ENCODE measurements at places on chromosomes 4 and X.

- no peaks in the 10 kb centered on the region for H3K36me3 ChIP-seq
- H3K4me3 ChIP-seq: no peak overlapping the region
- no peak for DNase-seq
- no peak overlapping the region for H3K27ac ChIP-seq
Observed at GRCh38 chr4:156413239-156414135, 459.8 kb upstream of the CTSO start.

DNA sequence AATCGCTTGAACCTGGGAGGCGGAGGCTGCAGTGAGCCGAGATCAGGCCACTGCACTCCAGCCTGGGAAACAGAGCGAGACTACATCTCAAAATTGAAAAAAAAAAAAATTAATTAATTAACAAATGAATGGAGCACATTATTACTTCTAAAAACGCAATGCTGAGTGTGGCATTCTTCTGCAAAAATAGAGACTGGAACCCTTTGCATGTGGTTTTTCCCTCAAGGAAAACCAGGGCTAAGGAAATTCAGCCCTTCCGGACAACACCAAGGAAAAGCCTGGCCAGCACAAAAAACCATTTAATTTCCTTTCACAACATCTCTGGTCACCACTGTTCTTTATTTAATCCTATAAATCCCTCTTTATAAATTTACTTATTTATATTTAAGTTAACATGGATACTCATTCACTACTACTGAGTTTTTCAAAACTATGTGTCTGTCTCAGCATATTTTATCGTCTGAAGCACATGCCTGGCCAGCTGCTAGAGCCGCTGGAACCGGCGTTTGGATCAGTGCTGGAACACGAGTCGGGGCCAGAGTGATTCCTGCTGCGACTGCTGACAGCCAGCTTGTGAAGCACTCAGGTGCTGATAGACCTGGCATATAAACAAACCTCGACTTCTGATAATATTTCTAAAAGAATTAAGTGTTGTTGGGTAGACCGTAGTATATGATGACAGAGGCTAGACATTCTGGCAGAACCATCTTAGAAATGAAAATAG lies 84.5 kb upstream of the WWC2 start:
- no peaks in the 10 kb centered on the region for H3K36me3 ChIP-seq
- no peaks in the 10 kb centered on the region for H3K27me3 ChIP-seq
- H3K4me1 ChIP-seq: no peaks in the 10 kb centered on the region
- DNase-seq: no peak

DNA sequence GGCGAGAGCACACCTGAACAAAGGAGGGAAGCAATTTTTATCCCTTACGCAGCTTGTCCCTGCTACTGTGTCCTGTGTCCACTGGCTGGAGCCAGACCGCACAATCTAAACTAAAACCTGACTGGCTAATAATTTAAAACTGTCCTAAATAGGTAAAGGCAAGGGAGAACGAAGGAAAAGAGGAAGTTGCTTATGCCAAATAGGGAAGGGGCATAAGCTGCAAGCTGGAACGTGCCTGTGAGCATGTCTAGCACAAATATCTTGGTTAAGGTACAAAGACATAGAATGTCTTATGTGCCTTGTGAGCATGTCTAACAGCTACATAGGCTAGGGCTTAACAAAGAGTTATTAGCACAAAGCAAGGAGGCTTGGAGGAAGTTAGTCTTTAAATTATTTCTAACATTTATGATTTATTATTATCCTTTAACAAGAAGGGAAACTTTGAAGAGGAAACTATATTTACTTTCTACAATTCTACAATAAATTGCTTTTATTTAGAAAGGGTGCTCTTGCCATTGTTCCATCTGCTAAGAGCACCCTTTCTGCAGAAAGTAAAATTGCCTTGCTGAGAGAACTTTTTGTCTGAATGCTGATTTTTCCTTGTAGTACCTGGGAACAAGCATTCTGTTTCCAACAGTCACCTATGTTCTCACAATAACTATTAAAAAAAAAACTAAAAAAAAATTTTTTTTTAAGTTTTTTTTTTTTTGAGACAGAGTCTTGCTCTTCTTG lies 80.6 kb upstream of the CBR4 start:
- no peak for DNase-seq
- no peaks in the 10 kb centered on the region for H3K27me3 ChIP-seq
- no peaks in the 10 kb centered on the region for H3K36me3 ChIP-seq
- no peaks in the 10 kb centered on the region for H3K4me1 ChIP-seq
- H3K27ac ChIP-seq: no peak overlapping the region

GRCh38 chrX:28549838-28550237 lies 37.4 kb upstream of the IL1RAPL1 start:
- H3K27ac ChIP-seq: no peak overlapping the region
- no peaks in the 10 kb centered on the region for H3K27me3 ChIP-seq
- H3K4me3 ChIP-seq: no peak overlapping the region
- H3K4me1 ChIP-seq: no peaks in the 10 kb centered on the region
- DNase-seq: no peak
- H3K36me3 ChIP-seq: no peaks in the 10 kb centered on the region

GRCh38 chr4:7391637-7392437 lies 42.9 kb downstream of the PSAPL1 start:
- no peak overlapping the region for H3K4me3 ChIP-seq
- peak overlapping the region; percentile 7 for H3K27ac ChIP-seq
- no peaks in the 10 kb centered on the region for H3K36me3 ChIP-seq
- no peaks in the 10 kb centered on the region for H3K27me3 ChIP-seq

DNA sequence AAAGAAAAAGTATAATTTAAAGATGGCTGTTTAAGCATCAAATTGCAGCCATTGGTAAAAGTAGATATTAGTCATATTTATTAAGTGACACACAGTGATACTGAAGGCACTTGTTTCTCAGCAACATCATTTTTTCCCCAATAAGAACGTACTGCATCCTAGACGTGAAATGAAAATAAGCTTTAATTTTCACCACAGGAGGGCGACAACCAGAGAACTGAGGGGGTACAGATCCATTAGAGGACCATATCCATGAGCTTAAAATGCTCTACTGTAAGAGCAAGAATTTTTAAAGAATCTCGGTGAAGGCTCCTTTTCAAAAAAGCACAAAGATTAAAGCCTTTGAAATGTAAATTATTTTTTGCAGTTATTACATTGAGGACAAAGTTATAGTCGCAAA lies 33.4 kb downstream of the FRG1 start:
- no peak for DNase-seq
- no peaks in the 10 kb centered on the region for H3K36me3 ChIP-seq
- no peaks in the 10 kb centered on the region for H3K4me1 ChIP-seq
- no peak overlapping the region for H3K27ac ChIP-seq
- H3K4me3 ChIP-seq: no peak overlapping the region

DNA sequence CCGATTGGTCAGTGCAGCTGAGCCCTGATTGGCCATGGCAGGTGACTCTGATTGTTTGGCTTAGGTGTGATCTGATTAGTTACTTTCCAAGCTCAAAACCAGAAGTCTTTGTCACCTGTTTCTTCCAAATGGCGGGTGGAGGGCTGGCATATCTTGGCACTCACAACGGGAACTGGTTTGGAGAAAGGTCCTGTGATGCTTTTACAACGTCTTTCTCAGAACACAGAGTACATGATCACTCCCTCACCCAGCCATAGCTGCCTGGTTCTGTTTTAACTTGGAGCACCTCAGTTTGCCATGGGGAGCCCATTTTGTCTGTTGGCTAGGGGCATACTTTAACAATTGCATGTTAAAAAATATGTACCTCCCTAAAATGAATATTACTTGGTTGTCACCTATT lies 13.0 kb upstream of the XK start:
- H3K4me3 ChIP-seq: no peak overlapping the region
- H3K4me1 ChIP-seq: no peaks in the 10 kb centered on the region
- H3K36me3 ChIP-seq: no peaks in the 10 kb centered on the region
- DNase-seq: no peak
